Naive thymus-derived CD8-positive, alpha-beta T cell (primary cell): ENCODE measurements at places on chromosomes 1 and 21.

GRCh38 chr1:197917805-197918651 is 856 bp downstream of the LHX9 start:
- DNase-seq = no peak

DNA sequence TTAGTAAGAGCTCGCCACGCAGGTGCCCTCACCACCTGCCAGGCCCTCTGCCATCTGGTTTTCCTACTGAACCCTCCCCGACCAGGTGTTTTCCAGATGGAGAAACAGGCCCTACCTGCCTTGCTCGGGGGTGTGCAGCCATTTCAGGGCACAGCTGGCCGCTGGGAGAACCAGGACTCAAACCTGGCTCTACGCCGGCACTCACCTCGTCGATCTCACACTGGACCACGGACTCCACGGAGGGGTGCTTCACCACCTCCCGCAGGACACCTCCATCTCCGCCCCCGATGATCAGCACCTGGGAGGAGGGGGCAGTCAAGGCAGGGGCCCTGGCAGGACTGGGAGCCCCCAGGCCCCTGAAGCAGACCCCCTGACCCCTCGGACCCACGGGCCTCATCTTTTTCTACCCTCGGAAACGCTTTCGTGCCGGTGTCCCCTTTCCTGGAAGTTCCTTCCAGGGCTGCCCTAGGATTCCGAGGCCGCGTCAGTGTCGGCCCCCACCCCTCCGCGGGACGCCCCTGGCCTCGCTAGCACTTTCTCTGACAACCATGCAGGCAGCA is 1.1 kb downstream of the SRM start:
- no peak for DNase-seq

DNA sequence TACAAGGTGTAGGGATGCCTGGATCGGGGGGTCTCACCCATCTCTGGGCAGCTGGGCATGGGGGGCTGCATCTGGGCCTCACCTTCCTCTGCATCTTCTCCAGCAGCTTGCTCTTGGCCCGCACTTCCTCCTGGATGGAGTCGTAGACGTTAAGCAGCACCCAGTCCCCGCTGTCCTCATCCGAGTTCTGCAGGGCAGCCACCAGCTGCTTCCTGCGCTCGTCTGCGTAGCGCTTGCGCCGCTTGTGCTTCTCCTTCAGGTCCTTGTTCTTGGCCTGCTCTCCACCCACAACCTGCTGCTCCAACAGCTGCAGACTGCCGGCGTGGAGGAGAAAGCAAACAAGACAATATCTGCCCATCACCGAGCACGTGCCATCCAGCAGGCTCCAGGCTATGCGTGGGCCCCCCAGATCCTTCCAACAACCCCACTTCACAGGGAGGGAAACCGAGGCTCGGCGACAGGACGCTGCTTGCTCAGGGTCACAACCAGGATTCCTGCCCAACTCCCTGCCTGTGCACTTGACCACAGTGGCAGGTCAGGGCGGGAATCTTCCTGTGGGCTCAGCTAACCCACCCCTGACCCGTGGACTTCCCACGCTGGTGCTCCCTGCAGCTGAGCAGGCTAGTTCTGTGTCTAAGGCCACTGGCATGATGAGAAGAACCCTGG is 21.5 kb upstream of the DDOST start:
- no peak for DNase-seq

GRCh38 chr1:72547412-72547811 is 265.1 kb upstream of the NEGR1 start:
- DNase-seq = no peak

DNA sequence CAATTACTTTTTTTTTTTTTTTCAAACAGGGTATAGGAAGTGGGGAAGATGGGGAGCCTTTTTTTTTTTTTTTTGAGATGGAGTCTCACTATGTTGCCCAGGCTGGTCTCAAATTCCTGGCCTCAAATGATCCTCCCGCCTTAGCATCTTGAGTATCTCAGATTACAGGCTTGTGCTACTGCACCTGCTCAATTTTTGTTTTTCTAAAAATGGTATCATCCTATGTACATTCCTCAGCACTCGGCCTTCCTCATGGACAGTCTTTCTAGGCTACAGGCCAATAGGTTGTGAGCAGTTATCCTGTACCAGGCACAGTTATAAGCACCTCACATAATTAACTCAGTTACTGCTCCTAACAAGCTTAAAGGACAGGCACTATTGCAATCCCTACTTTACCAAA is 132.1 kb upstream of the EDN2 start:
- no peak for DNase-seq

- no peak for DNase-seq
These were observed 17.1 kb upstream of the DUSP23 start for GRCh38 chr1:159763686-159764085.

- peak; percentile 10 for DNase-seq
These were observed 42.6 kb downstream of the CD34 start for GRCh38 chr1:207868251-207868773.

DNA sequence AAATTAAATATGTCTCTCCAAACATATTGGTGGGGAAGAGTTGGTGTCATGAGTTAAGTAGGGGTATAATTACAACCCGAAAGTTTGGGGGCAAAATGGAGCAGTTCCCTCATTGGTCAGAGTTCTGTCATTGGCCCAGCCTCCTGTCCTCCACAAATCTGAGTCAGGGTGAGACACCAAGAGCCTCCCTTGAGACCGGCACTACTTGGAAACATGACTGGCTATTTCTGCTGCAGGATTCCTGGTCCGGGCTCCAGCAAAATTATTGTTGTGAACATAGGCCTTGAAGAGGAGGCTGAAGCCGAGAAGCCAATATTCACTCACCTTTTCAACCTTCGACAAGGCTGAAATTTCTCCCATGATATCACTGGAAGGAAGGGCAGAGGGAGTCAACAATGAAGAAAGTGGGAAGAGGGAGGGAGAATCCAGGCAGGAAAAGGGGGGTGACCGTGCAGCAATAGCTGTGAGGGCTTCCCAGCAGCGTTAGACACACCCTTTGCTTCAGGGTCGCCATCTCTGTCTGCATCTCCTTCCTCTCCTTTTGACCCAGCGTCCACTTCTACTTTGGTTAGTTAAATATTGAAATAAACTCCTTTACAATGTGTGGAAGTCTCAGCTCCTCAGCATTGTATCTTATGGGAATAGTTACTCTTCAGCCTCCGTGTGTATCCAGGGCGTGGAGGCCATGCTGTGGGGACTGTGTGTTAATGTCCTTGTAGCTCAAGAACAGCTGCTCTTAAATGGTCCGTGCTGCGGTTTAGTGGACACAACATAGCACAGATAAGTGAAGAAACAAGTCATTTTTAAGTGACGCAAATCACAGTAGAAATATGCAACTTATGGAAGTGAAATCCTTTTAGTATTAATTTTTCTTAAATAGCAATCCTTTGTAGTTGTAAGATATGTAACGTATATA is 307.4 kb downstream of the DISC1 start:
- DNase-seq = no peak

- DNase-seq = no peak
These were observed 71.2 kb downstream of the LHX4 start for GRCh38 chr1:180301135-180301742.

- DNase-seq = no peak
These were observed 38.2 kb downstream of the MAPKAPK2 start for GRCh38 chr1:206722751-206723461.

DNA sequence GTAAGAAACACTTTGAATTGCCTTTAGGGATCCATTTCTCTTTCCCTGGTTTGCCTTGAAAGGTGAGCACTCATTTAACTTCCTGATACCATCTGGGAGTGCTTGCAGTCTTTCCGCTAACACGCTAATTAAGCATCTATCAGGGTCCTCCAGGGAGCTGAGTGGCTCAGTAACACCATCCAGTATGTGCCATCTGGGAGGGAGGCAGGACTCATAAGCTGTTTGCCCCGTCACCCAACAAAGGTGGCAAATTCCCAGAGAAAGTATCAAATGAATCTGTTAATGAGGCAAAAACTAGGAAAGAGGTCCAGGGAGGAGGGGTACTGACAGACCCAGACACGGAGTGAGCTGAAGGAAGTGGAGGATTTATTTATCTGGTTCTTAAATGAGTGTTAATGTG is 430.9 kb downstream of the HLX start:
- no peak for DNase-seq

- no peak for DNase-seq
These were observed 2.5 kb downstream of the FTCD start for GRCh38 chr21:46152927-46153246.

DNA sequence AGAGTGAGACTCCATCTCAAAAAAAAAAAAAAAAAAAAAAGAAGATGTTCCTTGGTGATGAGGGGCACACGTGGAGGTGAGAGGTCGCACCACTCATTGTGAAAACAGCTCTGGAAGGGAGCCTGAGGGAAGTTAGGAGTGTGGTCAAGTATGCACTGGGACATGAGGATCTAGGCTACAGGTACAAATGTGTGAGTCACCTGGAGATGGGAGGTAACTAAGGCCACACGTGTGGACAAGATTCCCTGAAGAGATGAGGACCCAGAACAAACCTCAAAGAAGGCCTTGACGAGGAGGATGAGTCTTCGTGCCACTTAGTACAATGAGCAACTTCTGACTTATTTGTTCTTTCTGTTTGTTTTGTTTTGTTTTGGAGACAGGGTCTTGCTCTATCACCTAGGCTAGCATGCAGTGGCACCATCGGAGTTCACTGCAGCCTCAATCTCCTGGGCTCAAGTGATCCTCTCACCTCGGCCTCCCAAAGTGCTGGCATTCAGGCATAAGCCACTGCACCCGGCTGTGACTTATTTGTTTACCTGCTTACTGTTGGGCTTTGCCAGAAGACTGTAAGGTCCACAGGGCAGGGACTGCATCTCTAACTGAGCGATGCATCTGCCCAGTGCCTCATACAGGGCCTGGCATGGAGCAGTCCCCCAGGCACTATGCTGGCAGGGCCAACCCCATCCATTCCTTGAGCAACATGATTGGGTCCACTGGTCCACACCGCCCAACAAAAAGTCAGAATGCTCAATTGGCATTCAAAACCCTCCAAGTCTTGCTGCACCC is 6.4 kb downstream of the ASAP3 start:
- no peak for DNase-seq

DNA sequence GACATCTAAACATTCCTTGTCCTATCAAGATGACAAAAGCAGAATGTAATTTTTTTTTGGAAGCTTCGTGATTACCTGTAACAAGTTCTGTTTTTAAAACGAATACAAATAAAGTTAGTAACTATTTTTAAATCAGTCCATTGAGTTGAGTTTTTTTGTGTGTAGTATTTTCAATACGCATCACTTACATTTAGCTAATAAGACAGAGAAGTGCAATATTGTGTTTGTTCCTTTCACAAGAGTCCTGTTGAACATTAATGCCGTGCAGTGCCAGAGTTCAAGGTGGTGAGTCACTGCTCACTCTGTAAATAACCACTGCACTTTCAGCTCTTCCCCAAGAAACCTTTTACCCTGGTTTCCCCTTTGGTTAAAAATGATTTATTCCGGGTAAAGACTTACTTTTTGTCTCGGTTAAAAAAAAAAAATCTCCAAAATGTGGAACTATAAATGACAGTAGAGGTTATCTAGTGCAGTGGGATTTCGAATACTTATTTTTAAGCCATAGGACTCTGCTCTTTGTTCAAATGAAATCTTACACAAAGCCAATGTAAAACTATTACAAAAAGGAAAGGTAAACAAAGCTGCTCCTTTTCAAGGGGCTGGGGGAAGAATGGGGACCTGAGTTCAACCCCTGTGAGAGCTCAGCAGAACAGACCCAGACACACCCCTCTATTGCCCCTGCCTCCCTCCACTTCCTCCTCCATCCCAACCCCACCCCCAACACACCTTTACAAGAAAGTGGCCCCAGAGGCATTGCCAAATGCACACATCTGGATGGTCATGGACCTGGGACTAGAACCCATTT is 14.8 kb upstream of the NCMAP start:
- DNase-seq = no peak

GRCh38 chr1:15876357-15877055 is 29.0 kb downstream of the SPEN start:
- DNase-seq = no peak

- no peak for DNase-seq
These were observed 7.8 kb upstream of the PTTG1IP start for GRCh38 chr21:44881198-44881872.
